ENCODE measurements at places on chromosomes 1 and 21. TPM values are rescaled to one million over a fixed set of nuclear protein-coding genes. Genes with fewer than 3 reads are reported as not detected.

DNA sequence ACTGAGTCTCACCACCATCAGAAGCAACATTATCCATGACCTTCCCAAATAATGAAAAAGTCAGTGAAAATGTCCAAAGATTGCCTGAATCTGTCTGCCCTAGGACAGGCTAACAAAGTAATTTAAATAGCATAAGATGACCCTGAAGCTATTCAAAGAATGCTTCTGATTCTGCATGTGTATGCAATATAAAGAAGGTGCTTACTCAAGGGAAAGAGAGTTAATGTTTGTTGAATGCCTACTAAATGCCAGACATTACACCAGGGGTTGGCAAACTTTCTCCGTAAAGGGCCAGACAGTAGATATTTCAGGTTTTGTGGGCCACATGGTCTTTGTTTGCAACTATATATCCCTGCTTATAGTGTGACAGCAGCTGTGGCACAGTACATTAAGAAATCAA lies 221.9 kb upstream of the DMRTA2 start:
- no peaks in the 10 kb centered on the region for H3K4me1 ChIP-seq
- no peaks in the 10 kb centered on the region for H3K36me3 ChIP-seq
- H3K4me3 ChIP-seq: no peak overlapping the region
- H3K27ac ChIP-seq: no peak overlapping the region
- H3K27me3 ChIP-seq: no peaks in the 10 kb centered on the region

LIPI gene
- total RNA-seq: not detected

- H3K36me3 ChIP-seq: no peaks in the 10 kb centered on the region
- no peak overlapping the region for H3K4me3 ChIP-seq
- no peak overlapping the region for H3K27ac ChIP-seq
- no peak for DNase-seq
- H3K4me1 ChIP-seq: peaks cover 18% of the 10 kb centered on the region
- H3K27me3 ChIP-seq: no peaks in the 10 kb centered on the region
These were observed 44.0 kb downstream of the PTAFR start for GRCh38 chr1:28132171-28133167.

GRCh38 chr1:33494929-33495328 lies 22.5 kb downstream of the ZSCAN20 start:
- DNase-seq: peak; percentile 26
- no peak overlapping the region for H3K27ac ChIP-seq
- peaks cover 54% of the 10 kb centered on the region for H3K36me3 ChIP-seq
- no peaks in the 10 kb centered on the region for H3K4me1 ChIP-seq
- no peaks in the 10 kb centered on the region for H3K27me3 ChIP-seq

DNA sequence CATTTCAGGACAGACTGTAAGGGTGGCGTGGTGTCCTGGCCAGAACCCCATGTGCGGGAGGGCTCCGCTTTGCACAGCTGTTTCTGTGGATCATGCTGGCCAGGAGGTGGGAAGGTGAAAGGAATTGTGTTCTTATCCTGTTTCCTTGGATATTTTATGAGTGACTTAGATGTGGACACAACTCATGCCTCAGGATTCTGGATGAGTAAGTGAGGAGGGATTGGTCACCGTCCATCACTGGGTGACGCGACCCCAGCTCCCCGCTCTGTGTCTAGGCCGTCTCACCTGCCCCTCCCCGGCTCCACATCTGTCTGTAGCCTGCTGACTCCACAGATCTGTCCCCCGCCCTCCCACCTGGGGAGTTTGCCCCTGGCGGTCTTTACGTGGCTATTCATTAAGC lies 48.8 kb downstream of the PIK3CD start:
- H3K27ac ChIP-seq: peak overlapping the region; percentile 78
- no peaks in the 10 kb centered on the region for H3K27me3 ChIP-seq
- DNase-seq: peak; percentile 94
- H3K4me3 ChIP-seq: no peak overlapping the region
- peaks cover 29% of the 10 kb centered on the region for H3K4me1 ChIP-seq
- no peaks in the 10 kb centered on the region for H3K36me3 ChIP-seq
